ENCODE measurements at places on chromosomes 13 and 19.

GRCh38 chr13:31773538-31773937 is 34.2 kb downstream of the RXFP2 start:
- DNase-seq, result peak; percentile 92

DNA sequence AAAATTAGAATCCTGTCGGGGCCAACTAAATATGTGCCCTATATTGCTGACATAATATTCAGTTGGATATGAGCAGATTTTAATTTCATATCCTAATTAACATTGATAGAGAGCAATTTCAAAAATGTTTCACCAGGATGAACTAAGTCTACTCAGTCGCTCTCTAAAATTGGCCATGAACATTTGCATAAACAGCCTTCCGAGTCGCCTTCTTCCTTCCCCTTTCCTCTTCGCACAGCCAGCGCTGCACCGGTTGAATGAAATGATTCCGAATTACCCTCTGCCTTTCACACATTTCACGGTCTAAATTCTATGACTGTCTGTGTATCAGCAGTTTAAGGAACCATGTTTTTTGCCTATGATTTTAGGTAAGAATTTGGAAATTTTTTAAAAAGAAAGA is 413.7 kb downstream of the LIG4 start:
- no peak for DNase-seq

DNA sequence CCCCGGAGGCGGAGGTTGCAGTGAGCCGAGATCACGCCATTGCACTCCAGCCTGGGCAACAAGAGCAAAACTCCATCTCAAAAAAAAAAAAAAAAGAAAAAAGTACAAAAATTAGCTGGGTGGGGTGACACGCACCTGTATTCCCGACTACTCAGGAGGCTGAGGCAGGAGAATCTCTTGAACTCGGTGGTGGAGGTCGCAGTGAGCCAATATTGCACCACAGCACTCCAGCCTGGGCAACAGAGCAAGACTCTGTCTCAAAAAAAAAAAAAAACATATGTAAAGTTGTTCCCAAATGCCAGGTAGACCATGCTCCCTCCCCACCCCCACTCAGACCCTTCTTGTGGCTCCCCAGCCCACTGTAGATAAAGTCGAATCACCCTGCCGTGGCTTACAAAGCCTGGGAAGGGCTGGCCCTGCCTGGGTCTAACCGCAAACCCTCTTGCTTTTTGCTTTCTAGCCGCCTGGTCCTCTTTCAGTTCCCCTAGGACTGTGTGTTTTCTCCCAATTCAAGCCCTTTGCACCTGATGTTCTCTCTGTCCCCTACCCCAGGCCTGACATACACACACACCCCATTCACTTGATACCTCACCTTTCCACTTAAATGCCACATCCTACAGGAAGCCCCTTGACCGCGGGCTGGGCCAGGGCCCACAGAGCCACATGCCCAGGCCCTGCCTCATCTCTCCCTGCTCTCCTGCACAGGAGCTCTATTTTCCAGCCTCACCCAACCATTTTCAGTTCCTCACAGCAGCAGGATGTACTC is 34.4 kb downstream of the MAP4K1 start:
- DNase-seq, result no peak

- DNase-seq, result no peak
Observed at GRCh38 chr13:63438951-63439350, 2023.3 kb upstream of the PCDH20 start.

- DNase-seq, result peak; percentile 57
Observed at GRCh38 chr19:58279042-58279924, 528 bp downstream of the ZNF8 start.

- DNase-seq, result no peak
Observed at GRCh38 chr13:109157275-109157674, 527.9 kb downstream of the MYO16 start.

GRCh38 chr19:18254546-18255503 is 19.4 kb downstream of the IQCN start:
- no peak for DNase-seq

- DNase-seq, result peak; percentile 35
Observed at GRCh38 chr19:5891938-5892771, 11.4 kb downstream of the NDUFA11 start.

DNA sequence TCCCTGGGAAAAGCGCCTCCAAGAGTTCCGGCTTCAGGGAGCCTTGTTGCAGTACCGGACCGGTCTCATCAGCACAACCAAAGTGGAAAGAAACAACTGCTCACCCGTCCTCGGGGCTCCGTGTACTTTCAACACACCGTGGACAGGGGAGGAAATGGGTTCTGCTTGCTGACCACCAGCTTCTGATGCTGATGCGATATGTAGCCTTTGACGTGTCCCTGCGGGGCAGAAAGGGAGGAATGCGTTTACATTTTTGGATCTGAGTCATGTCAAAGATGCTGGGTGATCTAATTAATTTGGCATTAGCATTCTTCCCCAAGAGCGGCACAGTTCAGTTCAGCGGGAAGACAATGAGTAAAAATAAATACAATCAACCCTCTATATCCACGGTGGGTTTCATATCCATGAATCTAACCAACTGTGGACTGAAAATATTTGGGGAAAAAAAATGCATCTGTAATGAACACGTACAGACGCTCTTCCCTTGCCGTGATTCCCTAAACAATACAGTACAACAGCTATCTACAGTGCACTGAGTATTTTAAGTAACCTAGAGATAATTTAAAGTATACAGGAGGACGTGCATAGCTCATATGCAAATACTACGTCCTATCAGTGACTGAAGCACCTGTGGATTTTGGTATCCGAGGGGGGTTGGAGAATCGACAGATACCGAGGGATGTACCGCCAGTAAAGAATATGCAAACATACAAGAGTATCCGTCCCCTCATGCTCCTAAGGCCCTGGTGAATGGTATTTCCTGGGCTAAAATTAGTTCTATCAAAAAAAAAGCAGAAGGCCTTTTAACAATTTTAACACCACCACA is 19.8 kb downstream of the PROZ start:
- DNase-seq, result peak; percentile 90

DNA sequence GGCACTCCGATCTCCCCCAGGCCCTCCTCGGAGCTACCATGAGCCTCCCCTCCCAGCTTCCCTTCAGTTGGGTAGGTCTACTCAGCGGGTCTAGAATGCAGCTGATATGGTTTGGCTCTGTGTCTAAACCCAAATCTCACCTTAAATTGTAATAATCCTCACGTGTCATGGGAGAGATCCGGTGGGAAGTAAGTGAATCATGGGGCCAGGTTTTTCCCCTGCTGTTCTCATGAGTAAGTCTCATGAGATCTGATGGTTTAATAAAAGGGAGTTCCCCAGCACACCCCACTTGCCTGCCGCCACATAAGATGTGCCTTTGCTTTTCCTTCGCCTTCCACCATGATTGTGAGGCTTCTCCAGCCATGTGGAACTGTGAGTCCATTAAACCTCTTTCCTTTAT is 14.5 kb upstream of the DOCK9 start:
- peak; percentile 25 for DNase-seq

DNA sequence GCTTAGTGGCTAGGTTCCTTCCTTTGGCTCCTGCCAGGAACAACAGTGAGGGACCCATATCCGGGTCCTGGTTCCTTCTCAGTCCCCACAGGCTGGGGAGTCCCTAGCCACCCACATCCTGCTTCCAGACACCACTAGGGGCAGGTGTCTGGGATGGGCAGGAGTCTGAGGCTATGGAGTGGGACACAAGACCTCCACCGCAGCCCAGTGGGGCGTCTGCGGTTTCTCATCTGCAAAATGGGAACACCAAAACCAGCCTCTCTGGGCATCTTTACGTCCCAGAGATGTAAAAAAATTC is 879 bp upstream of the FCGBP start:
- no peak for DNase-seq

GRCh38 chr13:78239714-78240113 is 321.1 kb upstream of the EDNRB start:
- DNase-seq, result no peak

DNA sequence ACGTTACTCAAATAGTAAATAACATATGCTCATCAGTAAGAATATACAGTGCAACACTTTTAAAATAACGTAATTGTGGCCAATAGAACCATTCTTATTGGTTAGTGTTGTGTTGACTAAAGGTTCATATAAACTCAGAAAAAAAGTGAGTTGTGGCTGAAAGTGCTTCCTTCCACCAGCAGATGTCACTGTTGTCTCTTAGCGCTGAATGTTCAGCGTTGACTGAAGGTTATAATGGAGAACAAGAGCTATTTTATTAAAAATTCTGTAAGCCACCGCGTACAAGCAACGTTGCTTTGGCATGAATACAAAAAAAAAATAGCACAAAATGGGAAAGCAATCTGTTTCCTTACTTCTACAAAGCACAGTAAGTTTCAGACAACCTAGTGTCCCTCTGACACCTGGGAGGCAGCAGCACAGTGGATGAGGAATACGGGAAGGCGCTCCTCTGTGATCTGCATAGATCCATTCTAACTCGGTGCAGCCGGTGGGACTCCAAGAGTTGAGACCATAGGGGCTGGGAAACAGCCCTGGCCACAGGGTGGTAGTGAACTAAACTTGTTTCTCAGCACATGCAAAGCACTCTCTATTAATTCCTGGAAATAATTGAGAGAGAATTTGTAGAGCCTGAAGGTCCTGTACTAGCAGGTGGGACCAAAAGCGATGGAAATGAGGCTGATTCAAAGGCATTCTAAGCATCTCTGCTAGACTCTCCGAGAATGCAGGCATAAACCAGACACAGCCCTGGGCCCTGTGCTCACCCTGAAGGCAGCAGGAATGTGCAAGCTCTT is 23.9 kb upstream of the OXGR1 start:
- peak; percentile 70 for DNase-seq

DNA sequence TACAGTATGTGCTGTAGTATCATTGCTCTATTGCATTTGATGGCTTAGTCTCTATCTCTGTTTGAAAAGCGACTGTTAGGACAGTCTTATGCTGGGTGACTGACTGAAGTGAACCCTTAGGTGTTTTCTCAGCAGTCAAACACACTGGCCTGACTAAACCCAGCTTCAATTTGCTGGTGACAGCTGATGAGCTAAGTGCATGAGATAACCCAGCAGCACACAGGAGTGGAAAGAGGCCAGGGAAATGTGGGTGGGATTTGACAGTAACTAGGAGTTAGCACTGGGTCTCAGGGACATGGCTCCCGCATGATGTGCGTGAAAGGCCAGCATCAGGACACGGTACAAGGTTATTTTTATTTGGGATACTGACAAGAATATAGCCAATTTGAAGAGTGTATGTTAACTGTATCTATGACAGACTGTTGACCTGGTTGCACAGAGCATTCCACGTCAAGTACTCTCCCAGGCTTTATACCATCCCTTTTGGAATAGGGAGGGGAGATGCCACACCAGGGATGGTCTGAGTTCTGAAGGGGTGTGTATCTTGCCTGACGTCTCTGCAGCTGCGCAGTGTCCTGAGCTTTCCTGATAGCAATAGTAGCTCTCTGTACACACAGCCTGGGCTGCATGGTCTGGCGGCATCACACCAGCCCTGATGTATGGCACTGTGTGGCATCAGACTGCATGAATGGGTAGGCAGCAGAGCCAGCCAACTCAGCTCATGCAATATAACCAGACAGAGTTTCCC is 144.8 kb downstream of the FLT1 start:
- no peak for DNase-seq

DNA sequence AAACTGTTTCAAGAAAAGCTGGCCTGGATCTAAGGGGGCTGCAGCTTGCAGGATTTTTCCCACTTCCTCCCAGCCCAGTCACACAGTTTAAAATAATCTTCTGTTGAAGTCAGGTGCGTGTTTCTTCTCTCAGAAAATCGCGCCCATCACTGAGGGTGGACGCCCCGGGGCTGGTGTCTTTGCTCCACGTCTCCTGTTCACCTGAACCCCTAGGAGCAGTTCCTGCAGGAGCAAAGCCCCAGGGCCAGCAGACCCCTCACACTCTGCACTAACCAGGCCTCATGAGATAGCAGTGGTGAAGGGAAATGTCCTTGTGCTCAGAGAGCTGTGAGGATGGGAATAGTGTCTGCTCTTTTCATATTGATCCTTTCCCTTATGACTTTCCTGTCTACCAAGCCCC is 920 bp upstream of the SIGLEC7 start:
- DNase-seq, result no peak

- peak; percentile 37 for DNase-seq
Observed at GRCh38 chr19:4208385-4209094, 20.8 kb upstream of the EBI3 start.

GRCh38 chr19:41350735-41351338 is 2.9 kb downstream of the TGFB1 start:
- DNase-seq, result peak; percentile 48

DNA sequence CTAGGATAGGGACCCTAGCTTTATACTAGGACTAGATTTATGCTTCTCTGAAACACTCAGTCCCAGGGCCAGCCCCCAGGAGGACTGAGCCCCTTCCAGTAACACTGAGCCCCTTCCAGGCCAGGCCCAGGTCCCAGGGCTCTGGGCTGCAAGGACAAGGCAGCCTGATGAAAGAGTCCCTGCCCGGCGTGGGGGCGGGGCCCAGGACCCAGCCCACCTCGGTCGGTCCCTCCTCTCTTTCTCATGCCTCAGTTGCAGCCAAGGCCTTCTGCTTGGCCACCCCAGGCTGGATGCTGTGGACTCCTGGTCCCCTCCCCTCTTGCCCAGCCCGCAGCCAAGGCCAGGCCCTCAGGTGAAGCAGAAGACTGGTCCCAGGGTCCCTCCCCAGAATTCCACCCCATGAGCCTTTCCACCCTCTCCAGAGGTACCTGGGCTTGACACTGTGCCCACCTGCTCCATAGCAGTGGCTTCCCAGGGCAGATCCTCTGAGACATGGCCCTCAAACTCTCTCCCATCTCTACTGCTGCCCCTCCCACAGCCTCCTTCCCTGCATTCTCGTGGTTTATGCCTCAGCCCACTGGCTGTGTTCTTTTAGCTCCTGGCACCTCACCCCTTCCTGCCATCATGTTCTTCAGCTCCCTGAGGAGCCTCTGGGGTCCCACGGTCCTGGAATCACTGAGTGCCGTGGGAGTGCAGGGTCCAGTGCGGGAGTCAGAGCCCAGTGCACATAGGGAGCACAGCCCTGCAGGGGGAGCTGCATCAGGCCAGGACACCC is 53.6 kb upstream of the C1QTNF9B start:
- no peak for DNase-seq

- peak; percentile 8 for DNase-seq
Observed at GRCh38 chr13:62387647-62388046, 972.0 kb upstream of the PCDH20 start.

- no peak for DNase-seq
Observed at GRCh38 chr13:103276775-103277498, 210.7 kb upstream of the SLC10A2 start.

GRCh38 chr19:28700176-28700575 is 512.8 kb downstream of the UQCRFS1 start:
- DNase-seq, result no peak

GRCh38 chr19:44684892-44685863 is 13.8 kb upstream of the CEACAM16 start:
- peak; percentile 93 for DNase-seq

- no peak for DNase-seq
Observed at GRCh38 chr13:36879218-36879938, 40.7 kb downstream of the SMAD9 start.

Measured in fibroblast of mammary gland (primary cell).